Lung (tissue), 17 donors: ENCODE measurements at places on chromosomes 7 and 10. TPM values are rescaled to one million over a fixed set of nuclear protein-coding genes. Genes with fewer than 3 reads are reported as not detected.

Gene ZNF32
- total RNA-seq, result 27.8 TPM

Gene ZNF117
- total RNA-seq, result 11.7 TPM

Gene MUC12
- 5.5 TPM for total RNA-seq

Gene OR13A1
- 0.15 TPM for total RNA-seq

Gene VSIR
- total RNA-seq, result 55.2 TPM

DNA sequence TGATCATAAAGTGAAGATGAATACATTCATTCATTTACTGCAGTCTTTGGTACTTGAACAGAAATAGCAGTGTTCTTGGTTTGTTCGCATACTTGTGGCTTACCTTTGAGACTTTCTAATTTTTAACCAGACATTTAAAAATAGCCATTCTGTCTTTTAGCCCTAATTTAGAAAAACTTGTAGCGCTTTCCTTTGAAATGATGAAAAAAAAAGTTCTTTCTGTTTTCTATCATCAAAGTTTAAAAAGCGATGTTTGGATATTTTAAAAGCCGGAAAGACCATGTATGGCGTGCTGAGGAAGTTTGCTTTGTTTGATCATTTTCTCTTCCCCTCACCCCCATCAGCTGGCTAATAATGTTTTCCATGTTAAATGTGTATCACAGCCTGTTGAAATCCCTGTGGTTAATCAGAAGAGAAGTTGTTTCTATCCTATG lies 116.3 kb downstream of the CUX1 start:
- H3K4me1 ChIP-seq, result peaks cover 13% of the 10 kb centered on the region
- H3K36me3 ChIP-seq, result no peaks in the 10 kb centered on the region
- no peaks in the 10 kb centered on the region for H3K27me3 ChIP-seq
- DNase-seq, result no peak
- H3K27ac ChIP-seq, result no peak overlapping the region
- H3K4me3 ChIP-seq, result no peak overlapping the region

- H3K27me3 ChIP-seq, result no peaks in the 10 kb centered on the region
- peaks cover 21% of the 10 kb centered on the region for H3K4me1 ChIP-seq
- H3K4me3 ChIP-seq, result no peak overlapping the region
- peak overlapping the region; percentile 85 for H3K27ac ChIP-seq
- no peaks in the 10 kb centered on the region for H3K36me3 ChIP-seq
These were observed 105.2 kb upstream of the PPIF start for GRCh38 chr10:79241990-79242619.

DNA sequence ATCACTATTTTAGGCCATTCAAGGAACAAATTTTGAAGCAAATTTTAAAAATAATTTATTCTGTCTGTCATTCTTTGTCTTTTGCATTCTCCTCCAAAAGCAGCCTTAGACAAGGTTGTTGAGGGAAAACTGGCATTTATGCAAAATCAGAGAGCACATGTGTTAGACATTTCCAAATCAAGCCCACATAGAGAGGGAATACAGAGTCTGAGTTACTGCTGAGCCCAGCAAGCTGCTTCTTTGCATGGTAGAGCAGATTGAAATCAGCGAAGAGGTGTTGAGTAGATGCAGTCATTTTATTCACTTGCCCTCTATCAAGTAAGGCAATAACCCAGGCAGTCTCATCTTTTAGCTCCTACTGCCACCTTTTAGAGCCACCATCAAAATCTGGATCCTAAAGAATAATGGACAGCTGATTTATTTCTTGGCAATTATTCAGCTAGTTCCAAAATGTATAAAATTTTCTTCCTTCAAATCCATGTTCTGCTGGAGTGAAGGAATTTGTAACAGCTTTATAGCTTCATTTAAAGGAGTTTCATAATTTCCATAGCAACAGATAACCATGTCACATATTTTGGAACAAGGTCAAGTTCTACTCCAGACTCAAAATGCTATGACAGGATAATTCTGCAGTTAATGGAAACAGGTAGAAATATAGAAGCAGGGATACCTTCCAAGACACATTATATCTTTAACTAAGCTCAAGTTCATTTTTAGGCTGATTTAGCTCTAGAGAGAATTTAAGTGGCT lies 7.3 kb upstream of the PCDH15 start:
- DNase-seq, result peak; percentile 14
- H3K36me3 ChIP-seq, result no peaks in the 10 kb centered on the region
- H3K4me3 ChIP-seq, result no peak overlapping the region
- H3K27me3 ChIP-seq, result no peaks in the 10 kb centered on the region

DNA sequence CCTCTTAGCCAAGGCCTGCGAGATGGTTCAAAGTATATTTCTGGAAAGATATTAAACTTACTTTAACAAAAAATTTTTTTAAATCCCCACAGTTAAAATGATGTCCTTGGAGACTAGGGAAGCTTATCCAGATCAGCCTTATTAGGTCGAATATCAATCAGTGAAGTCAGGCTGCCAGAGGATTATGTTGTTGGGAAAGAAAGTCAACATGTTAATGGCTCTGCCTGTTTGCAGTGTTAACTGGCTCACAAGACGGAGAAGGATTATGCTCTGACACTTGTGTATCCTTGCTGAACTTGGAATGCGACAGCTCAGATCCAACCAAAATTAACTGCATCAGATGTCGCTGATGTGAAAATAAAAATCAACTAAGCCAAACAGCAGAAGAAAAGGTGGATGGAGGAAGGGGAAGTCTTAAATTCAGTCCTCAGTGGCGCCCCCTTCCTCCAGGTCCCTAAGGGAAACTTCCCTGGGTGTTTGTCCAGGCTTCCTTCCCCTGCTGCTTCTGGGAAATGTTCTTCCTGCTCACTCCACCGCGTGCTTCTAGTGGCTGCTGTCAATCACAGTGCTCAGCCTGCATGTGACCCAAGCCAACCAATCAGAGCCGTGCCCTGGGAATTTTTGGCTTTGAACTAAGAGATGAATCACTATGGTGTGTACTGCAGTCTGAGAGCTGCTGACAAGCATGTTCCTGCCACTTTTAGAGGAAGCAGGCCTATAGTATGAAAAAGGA lies 690.4 kb upstream of the NRP1 start:
- H3K27ac ChIP-seq, result no peak overlapping the region
- DNase-seq, result no peak
- no peak overlapping the region for H3K4me3 ChIP-seq
- no peaks in the 10 kb centered on the region for H3K4me1 ChIP-seq

DNA sequence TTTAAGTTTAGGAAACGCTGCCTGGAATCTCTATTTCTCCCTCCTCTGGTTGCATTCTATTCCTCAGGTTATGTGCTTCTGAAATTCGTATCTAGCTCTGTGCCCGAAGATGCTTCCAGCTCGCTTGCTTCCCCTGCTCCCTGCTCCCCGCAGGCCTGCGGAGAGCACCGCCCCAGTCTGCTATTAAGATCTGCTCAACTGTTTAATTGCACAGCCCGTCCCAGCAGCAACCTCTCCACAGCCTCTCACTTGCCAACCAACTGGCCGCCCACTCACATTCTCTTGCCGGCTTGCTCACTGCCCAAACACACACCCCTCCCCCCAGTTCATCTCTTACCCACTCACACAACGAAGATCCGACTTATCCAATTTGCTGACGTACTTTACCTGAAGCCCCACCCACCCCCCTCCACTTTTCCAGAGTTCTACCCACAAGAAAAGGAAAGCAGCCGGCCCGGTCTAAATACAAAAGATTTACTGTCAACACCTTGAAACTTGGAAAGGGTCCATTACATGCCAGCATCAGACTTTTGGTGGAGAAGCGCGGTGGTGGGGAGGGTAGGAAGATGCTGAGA lies 167.3 kb upstream of the KLF14 start:
- peak; percentile 47 for DNase-seq
- H3K4me1 ChIP-seq, result no peaks in the 10 kb centered on the region

- peaks cover 4% of the 10 kb centered on the region for H3K4me1 ChIP-seq
- H3K36me3 ChIP-seq, result no peaks in the 10 kb centered on the region
- no peak for DNase-seq
- H3K27me3 ChIP-seq, result no peaks in the 10 kb centered on the region
- no peak overlapping the region for H3K27ac ChIP-seq
- H3K4me3 ChIP-seq, result no peak overlapping the region
These were observed 34.3 kb downstream of the SRPK2 start for GRCh38 chr7:105354383-105354782.

DNA sequence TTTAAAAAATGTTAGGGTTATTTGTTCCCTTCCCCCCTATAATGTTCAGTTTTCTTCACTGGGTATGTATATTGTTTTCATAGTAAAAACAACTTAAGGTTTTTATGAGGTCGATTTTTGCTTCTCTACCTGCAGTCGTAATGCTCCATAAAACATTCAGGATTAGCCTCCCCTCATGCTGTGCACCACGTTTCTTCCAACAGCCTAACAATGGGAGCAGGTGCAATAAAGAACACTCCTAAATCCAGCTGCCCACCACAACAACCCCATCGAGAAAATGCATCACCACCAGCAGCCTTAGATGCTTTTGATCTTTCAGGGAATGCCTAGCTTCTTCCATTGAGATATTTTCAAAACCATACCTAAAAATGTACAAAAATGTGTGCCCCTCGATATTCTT lies 111.1 kb downstream of the ADAM12 start:
- H3K27ac ChIP-seq, result no peak overlapping the region
- no peaks in the 10 kb centered on the region for H3K4me1 ChIP-seq
- no peak overlapping the region for H3K4me3 ChIP-seq
- no peaks in the 10 kb centered on the region for H3K27me3 ChIP-seq

- peaks cover 9% of the 10 kb centered on the region for H3K36me3 ChIP-seq
- no peak overlapping the region for H3K4me3 ChIP-seq
- DNase-seq, result no peak
These were observed 6.0 kb downstream of the ATP6V1F start for GRCh38 chr7:128868624-128869137.

DNA sequence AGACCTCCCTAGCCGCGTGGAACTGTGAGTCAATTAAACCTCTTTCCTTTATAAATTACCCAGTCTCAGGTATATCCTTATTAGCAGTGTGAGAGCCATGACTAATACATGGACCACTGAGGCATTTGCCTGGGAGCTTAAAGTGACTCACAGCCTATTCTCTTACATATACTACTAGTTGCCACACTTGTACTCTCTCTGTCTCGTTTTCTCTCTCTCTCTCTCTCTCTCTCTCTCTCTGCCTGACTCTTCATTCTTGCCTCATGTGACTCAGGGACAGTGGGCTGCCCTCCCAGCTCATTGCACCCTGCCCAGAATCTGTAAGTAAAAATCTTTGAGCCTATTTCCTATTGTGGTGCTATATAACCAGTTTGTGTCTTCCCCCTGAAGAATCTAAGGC lies 238.5 kb upstream of the MAGI2 start:
- no peaks in the 10 kb centered on the region for H3K4me1 ChIP-seq
- no peaks in the 10 kb centered on the region for H3K27me3 ChIP-seq
- DNase-seq, result no peak
- H3K27ac ChIP-seq, result no peak overlapping the region

DNA sequence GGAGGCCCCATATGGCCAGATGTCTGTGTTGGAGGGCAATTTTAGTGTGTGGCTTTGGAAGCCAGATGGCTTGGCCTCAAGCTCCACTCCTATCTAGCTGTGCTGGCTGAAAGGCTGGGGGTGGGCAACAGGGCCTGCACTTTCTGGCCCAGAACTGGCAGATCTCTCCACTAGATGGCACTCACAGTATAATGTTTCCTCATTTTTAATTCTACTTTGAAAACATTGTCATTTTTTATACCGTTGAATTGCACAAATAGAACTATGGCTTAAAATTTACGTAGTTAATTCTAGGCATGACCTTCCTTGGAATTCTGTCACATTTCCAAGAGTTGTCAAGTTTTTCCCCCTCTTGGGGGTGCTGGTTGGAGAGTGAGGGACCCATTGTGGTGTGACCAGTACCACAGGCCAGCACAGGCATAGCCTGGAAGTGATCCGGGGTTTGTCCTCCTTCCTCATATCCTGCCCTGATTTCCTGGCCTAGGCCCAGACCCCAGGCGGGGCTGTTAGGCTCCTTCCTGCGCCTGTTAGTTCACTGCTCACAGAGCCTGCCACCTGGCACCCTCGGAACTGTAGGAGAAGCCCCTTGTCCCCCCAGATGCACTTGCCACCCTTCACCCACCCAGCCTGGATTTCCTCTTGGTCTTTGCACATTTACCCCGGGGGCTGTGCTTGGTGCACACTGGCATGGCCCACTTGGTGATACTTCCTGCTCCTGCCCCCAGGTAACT lies 52.8 kb downstream of the ARHGAP22 start:
- H3K4me3 ChIP-seq, result no peak overlapping the region
- H3K27me3 ChIP-seq, result no peaks in the 10 kb centered on the region
- H3K4me1 ChIP-seq, result peaks cover 3% of the 10 kb centered on the region
- no peak overlapping the region for H3K27ac ChIP-seq
- peak; percentile 81 for DNase-seq
- H3K36me3 ChIP-seq, result no peaks in the 10 kb centered on the region

DNA sequence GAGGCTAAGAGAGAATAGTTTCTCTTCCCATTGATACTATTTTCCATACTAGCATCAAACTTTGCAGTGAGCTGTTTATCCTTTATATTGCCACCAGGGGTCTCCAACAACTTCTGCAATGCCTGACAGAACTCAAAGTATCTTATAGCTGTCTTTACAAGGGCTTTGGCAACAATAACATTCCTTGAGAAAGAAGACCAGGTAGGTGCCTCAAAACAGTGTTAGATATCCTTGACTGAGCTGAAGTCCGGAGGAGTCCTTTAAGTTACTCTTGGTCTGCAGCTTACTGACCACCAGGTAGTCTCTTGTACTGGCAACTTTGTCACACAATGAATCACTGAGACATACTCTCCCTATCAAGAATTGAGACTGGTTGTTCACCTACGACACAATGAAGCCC lies 30.0 kb upstream of the TES start:
- H3K36me3 ChIP-seq, result no peaks in the 10 kb centered on the region
- peaks cover under 1% of the 10 kb centered on the region for H3K4me1 ChIP-seq
- no peak overlapping the region for H3K27ac ChIP-seq

DNA sequence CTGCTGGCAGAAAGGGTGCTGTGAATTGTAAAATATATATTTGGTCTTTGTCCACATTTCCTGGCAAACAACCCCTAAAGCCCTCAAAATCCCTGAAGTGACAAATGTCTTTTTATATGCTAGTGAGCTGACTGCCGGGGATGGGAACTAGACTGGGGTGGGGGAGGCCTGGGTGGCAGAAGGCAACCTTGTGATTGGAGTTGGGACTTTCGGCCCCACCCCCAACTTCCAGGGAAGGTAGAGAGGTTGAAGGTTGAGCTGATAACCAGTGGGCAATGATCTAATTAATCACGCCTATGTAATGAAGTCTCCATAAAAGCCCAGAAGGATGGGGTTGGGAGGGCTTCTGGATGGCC lies 2.7 kb downstream of the EPHA1 start:
- no peak for DNase-seq
- peaks cover 71% of the 10 kb centered on the region for H3K4me1 ChIP-seq
- H3K27ac ChIP-seq, result no peak overlapping the region

- H3K4me1 ChIP-seq, result no peaks in the 10 kb centered on the region
- no peak overlapping the region for H3K27ac ChIP-seq
- no peak for DNase-seq
- no peaks in the 10 kb centered on the region for H3K27me3 ChIP-seq
- H3K36me3 ChIP-seq, result no peaks in the 10 kb centered on the region
These were observed 29.4 kb upstream of the RAPGEF5 start for GRCh38 chr7:22386206-22386858.
